ENCODE measurements at places on chromosomes 2 and 18.

DNA sequence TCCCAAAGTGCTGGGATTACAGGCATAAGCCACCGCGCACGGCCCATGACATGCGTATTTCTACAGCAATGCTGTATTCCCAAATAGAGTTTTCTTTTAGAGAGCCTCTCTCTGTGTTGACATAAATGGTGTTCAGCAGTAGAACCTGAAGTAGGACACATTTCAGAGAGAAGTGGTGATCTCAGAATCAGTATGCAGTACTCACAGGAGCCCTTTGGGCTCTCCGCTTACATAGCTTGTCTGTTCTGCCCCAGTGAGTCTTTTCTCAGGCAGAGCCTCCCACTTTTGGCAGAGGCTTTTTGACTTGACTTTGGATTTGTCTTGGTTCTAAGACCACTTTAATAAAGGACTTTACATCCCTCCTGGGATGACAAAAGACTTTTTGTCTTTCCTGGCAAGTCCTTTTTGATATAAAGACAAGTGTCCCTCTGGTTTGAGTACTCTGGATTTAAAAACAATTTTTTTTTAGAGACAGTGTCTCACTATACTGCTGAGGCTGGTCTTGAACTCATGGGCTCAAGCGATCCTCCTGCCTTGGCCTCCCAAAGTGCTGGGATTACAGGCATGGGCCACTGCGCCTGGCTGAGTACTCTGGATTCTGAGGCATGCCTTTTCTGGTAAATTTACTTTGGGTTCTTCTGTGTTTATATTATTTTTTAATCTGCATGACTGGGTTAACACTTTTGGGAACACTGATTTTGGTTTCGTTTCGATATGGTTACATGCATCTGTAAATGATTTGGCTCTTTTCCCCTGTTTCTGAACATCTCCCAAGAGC is 113.3 kb downstream of the SMAD2 start:
- DNase-seq = no peak

DNA sequence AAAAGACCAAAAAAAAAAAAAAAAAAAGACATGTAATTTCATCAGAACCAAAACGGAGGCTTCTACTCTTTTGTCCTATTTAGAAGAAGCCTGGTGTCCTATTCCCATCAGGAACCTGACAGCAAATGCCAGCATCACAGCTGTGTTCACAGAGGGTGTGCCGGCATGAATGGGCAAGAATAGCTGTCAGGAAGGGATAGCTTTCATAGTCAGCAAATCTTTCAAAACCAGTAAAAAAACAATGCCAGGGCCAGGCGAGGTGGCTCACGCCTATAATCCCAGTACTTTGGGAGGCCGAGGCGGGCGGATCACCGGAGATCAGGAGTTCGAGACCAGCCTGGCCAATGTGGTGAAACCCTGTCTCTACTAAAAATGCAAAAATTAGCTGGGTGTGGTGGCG is 231.8 kb upstream of the PXDN start:
- no peak for DNase-seq

DNA sequence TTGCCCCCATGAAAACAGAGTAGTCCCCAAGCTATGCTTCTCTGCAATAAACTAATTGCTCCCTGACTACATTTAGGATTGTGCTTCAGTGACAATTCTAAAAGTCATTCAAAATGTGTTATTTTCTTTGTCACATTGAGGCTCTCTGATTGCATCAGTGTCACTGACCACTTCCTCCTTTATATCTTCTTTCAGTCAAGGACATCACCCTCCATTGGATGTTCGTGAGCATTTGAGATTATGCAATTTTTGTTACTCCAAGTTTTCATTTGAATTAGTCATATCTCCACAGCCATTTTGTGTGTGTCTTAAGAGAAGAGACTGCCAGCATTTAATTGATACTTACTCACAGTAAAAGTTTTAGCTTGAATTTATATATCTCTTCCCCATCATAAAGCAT is 780.8 kb upstream of the GCFC2 start:
- DNase-seq = no peak

GRCh38 chr18:13382954-13383827 is 164.6 kb downstream of the LDLRAD4 start:
- no peak for DNase-seq

- no peak for DNase-seq
Observed at GRCh38 chr2:48459466-48459865, 70.5 kb upstream of the STON1 start.

DNA sequence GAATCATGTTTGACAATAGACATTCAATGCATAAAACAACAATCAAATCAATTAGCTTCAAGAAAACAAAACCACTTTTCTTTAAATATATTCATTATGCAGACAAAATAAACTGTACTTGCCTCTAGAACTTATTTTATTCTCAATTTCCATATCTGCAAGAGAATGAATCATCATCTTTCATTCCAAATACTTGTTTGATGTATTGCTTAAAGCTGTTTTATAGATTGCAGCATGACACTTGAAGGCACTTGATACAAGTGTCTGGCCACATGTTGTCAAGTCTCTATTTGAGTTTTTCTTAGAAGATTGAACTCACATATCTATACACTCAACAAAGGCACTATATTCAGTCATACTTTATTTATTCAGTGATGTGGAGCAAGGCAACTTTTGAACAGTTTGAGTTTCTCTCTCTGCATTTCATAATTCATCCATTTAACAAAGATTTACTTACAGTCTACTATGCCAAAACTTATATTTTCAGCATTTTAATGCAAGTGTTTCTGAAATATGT is 38.7 kb upstream of the DDX18 start:
- DNase-seq = no peak

- peak; percentile 67 for DNase-seq
Observed at GRCh38 chr2:201257956-201258665, 2.2 kb upstream of the CASP8 start.

- DNase-seq = no peak
Observed at GRCh38 chr2:41906338-41906725, 141.5 kb upstream of the PKDCC start.

- no peak for DNase-seq
Observed at GRCh38 chr2:64748561-64748960, 94.8 kb upstream of the SERTAD2 start.

- no peak for DNase-seq
Observed at GRCh38 chr2:112019569-112019982, 35.5 kb upstream of the TMEM87B start.
